ENCODE measurements at places on chromosomes 11 and 22.

GRCh38 chr11:76623171-76623883 lies 47.2 kb downstream of the LRRC32 start:
- DNase-seq: no peak

DNA sequence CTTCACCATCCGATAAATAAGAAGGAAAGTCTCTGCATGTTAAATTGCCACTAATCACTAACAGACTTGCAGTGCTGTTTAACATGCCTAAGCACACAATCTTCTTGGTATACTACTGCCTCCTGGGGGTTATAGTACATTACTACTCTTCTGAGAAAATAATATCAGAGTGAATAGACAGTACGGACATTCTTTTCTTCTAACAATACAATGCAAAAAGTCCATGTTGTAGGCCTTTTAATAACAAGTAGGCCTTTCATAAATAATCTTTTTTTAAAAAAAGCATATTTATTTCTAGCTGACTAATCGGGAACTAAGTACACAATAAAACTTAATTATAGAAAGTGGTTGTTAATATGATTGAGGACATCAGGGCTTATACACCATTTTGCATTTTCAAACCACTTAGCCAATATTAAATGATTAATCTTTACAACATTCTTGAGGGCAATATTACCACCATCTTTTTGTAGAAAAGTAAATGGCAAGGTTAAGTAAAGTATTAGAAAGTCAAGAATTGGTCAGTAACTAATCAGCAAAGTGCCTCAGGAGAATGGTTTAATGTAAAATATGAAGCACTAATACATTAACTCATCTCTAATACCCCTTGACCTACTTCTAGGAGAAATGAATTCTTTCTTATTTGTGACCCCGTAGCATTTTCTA lies 84.7 kb downstream of the TTC28 start:
- no peak for DNase-seq

DNA sequence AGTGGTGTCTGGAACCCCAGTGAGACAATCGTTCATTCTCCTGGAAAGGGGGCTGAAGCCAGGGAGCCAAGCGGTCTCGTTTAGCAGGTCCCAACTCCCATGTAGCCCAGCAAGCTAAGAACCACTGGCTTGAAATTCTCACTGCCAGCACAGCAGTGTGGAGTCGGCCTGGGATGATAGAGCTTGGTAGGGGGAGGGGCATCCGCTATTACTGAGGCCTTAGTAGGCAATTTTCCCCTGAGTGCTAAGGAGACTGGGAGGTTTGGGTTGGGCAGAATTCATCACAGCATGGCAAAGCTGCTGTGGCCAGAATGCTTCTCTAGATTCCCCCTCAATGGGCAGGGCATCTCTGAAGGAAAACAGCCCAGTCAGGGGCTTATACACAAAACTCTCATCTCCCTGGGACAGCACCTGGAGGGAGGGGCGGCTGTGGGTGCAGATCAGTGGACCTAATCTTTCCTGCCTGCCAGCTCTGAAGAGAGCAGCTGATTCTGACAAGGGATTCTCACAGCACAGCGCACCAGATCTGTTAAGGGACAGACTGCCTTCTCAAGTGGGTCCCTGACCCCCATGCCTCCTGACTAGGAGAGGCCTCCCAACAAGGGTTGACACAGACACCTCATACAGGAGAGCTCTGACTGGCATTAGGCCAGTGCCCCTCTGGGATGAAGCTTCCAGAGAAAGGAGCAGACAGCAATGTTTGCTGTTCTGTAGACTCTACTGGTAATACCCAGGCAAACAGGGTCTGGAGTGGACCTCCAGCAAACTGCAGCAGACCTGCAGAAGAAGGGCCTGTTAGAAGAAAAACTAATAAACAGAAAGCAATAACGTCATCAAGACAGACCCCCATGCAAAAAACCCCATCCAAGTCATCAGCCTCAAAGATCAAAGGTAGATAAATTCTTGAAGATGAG lies 14.8 kb downstream of the OR52M1 start:
- no peak for DNase-seq

- DNase-seq: no peak
Measured at GRCh38 chr22:43300891-43301676, 42.1 kb downstream of the SCUBE1 start.

- DNase-seq: no peak
Measured at GRCh38 chr11:104549019-104549418, 349.2 kb downstream of the CASP12 start.

GRCh38 chr11:58530236-58530635 lies 22.3 kb upstream of the OR5B21 start:
- DNase-seq: no peak

- DNase-seq: no peak
Measured at GRCh38 chr11:56909080-56909479, 79.6 kb upstream of the OR5AK2 start.

DNA sequence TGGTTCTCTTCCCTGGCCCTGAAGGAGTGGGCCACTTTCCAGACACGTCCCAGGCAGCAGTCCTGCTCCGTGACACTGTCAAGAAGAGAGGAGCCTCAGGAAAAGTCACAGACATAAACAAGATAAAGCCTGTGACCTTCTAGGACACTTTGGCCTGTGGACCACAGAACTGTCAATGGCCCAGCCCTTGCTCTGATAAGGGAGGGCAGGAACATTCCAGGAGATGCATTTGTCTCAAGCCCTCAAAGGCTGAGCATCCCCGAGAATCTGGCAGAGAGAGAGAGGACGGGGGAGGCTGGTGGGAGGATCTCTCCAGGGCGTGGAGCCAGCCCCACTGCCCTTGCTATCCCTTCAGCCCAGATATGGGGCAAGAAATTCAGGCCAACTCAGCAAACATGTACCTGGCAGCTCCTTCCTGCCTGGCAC lies 476.4 kb downstream of the INSC start:
- no peak for DNase-seq

DNA sequence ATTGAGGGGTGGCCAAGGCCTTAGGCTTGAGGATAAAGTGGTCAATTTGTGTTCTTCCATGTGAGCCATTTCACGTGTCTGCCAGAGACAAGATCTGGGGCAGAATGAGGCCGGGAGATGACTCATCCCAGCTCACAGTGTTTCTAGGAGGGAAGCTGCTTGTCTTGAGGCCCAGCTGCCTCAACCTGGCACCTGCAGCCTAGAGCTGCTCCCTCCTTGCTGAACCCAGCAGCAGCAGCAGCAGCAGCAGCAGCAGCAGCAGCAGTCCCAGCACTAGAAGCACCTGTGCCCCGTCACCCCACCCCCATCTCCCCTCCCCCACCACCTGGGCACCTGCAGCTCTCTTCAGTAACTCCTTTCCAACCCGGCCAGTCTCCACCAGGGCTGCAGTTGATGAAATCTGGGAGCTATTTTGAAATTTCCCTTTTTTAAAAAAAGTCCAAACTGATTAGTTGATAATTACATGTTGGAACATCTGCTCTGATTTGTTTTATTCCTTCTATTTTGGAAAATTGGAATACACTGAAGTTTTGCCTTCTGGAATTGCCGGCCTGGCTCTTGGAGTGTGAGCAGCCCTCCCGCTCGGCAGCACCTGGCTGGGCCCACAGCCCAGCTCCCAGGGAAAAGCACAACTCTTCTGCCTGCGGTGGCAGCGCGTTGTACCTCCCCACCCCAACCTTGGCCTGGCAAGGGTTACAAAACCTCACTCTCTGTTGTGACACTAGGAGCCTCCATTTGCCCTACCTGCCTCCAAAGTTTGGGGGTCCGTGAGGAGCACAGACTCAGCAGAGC lies 143.5 kb downstream of the NXPE2 start:
- no peak for DNase-seq

DNA sequence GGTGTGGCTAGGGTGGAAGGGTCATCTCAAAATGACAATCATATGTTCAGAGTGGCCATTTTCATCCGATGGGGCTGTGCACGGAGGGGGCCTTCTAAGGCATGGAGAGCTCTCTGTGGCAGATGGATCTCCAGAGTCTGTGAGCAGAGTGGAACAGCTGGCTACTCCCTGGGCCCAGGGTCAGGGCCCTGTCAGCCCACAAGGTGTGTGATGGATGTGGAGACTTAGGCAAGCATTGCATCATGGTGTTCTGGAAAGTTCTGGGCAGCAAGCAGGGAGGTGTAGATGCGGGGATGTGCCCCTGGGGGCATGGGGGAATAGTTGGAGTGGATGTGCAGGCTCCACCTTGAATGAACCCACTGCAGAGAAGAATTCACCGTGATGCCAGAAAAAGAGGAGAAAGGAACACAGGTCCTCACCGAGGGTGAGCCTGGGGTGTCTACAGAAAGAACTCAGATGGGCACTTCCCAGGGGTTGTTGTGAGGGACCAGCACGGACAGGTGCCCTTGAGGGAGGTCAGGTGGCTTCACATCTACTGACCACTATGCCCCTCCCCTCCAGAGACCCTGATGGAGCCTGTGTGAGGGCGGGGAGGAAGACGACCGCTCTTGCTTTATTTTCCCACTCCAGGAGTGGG lies 51.1 kb downstream of the CHRDL2 start:
- DNase-seq: no peak

DNA sequence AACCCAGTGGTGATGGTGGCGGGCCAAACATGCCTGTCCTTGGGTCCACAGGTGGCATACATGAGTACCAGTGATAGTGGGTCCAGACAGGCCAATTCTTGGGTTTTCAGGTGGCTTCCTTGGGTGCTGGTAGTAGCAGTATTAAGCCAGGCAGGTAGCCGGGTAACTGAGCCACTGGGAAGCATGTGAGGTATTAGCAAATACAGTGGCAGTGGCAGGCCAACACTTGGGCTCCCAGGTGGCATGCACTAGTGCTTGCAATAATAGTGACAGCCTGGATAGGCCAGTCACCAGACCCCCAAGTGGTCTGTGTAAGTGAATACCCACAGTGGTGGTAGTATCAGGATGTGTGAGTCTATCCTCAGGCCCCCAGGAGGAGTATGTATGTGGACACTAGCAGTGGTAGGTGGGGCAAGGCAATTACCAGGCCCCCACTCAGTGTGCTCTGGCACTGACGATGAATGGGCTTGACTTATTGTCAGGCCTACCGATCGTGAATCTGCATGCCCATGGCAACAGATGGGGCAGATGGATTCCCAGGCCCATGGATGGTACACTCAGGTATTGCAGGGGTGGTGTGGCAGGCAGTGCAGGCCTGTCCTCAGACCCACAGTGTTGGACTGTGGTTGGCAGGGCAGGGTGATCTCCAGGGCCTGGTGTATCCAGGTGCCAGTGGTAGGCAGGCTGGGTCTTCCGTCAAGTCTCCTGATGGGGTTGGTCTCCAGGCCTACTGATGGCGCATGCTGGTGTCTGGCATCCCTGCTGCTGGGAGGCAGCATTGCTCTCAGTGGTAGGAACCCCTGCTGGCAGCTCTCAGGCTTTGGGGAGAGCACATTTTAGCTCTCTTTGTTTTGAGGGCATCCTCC lies 840.7 kb downstream of the FAM181B start:
- DNase-seq: no peak

DNA sequence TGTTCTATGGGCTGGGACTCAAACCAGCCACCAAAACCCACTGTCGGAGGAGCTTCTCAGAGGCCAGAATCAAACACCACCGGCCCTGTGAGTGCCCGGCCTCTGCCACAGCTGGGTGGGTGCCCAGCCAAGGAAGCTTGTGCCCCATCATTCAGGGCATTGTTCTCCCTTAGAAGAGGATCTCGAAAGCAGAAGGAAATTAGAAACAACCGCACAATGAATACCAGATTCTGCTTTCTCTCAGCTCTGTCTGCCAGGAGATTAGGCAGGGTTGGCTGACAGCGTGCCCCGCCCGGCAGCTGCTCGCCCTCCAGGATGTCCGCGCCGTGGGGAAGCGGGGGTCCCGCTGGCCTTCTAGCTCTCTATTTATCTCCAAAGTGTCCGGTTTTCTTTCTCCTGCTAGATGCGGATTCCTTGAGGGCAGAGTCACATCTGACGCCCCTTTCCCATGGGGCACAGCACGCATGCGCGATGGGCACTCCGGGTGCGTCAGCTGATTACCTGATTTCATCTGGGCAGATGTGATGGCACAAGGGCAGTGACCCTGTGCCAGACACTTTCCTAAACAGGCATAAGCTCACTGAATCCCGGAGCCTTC lies 25.5 kb downstream of the SCGB1A1 start:
- no peak for DNase-seq

- DNase-seq: no peak
Measured at GRCh38 chr22:49099496-49100124, 728.1 kb downstream of the BRD1 start.
